Stimulated activated CD4-positive, alpha-beta T cell treated with anti-CD3 and anti-CD28 coated beads, Interleukin-4, amount 100 ng/mL, for 24 hours (primary cell): ENCODE measurements at places on chromosomes 16 and 17.
A peak's percentile ranks its signal among the peaks of the same experiment; 100 is the strongest.

GRCh38 chr17:76079535-76079955 is 563 bp downstream of the ZACN start:
- DNase-seq, result no peak

- DNase-seq, result no peak
Measured at GRCh38 chr17:45143094-45143670, 5.1 kb upstream of the HEXIM1 start.

GRCh38 chr17:72077326-72077960 is 43.4 kb upstream of the SOX9 start:
- no peak for DNase-seq

DNA sequence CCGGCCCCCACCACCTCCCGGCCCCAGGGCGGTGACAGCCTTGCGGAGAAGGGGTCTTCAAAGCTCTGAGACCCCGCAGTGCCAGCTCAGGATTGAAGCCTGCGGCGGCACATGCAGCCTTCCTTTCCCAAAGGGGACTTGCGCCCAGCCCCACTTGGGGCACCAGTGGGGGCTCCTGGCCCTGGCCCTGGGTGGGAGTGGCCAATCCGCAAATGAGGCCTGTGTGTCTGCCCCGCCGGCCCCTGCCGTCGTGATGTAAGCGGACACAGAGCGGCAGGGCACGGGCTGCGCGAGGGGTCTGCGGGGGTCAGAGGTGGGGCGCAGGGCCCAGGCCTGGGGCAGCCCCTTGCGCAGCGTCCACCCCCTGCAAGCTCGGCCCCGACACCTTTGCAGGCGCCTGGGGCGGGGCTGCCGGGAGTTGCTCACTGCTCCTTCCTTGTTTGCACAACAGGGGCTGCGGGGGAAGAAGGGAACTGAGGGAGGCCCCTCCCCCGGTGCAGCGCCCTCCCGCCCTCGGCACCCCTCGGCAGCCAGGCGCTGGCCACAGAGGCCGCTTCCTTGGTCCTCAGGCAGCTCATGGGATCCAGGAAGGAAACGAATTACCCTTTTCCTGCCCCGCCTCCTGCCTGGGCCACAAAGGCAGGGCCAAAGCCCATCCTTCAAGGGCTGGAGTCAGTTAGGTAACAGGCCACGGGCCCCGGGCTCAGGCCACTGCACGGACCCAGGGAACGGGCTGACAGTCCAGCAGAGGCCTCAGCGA is 2.9 kb downstream of the SLC16A3 start:
- no peak for DNase-seq

- DNase-seq, result no peak
Measured at GRCh38 chr16:4803898-4804762, 1.7 kb upstream of the ROGDI start.

- DNase-seq, result no peak
Measured at GRCh38 chr16:57723170-57723569, 12.4 kb upstream of the KATNB1 start.

GRCh38 chr17:56447171-56447570 is 146.3 kb upstream of the NOG start:
- DNase-seq, result no peak

GRCh38 chr16:59543641-59544040 is 809.5 kb upstream of the GOT2 start:
- no peak for DNase-seq

- no peak for DNase-seq
Measured at GRCh38 chr16:67460168-67460567, 20.8 kb downstream of the ATP6V0D1 start.

- DNase-seq, result no peak
Measured at GRCh38 chr17:60514500-60514899, 11.5 kb downstream of the APPBP2 start.

DNA sequence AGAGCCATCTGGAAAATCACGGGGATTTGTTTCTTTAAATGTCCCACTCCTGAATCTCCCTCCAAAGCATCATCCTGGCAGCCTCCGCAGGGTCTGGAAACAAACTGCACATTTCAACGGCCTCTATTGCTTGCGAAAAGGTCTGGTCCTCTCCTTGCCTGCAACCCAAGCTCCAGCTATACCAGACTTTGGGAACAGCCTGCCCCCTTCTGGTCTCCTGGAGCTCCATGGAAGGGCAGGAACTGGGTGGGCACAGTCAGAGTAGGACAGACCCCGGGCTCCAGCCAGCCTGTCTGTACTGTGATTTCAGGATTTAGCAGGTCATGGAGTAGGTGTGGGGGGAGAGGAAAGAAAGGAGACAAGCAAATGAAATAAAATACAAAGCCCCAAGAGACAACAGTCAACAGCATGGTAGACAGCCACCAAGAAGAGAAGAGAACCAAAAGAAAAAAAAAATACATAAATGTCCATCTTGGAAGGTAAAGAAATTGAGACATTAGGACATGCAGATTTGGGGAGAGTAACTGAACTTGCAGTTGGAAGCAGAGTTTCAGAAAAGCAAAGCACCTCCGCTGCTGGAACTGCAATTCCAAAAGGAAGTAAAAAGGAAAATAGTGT is 2.7 kb downstream of the XYLT1 start:
- peak; percentile 48 for DNase-seq

- no peak for DNase-seq
Measured at GRCh38 chr16:5932906-5933305, 835.3 kb upstream of the EEF2KMT start.

GRCh38 chr17:12743046-12743445 is 46.3 kb upstream of the ARHGAP44 start:
- DNase-seq, result no peak

DNA sequence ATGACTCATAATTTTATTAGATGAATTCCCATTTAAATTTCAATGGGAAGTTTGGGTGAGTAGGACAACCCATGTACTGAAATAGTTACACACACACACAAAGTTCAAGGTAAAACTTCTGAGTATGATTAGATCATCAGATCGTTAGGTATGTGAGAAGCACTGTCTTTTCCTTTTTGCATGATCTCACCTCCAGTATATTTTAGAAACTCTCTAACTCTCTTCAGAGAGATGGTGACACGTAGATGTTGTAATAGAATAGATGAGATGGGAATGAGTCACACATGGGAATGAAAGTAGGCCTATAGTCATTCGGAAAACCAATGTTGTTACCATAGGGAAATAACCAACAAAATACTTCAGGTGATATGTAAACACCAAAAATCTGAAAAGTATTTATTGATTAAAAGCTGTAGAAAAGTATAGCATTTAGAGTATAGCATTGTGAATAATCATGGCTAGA is 22.2 kb downstream of the KRT23 start:
- no peak for DNase-seq

- no peak for DNase-seq
Measured at GRCh38 chr16:58109330-58109729, 19.9 kb downstream of the CFAP20 start.

DNA sequence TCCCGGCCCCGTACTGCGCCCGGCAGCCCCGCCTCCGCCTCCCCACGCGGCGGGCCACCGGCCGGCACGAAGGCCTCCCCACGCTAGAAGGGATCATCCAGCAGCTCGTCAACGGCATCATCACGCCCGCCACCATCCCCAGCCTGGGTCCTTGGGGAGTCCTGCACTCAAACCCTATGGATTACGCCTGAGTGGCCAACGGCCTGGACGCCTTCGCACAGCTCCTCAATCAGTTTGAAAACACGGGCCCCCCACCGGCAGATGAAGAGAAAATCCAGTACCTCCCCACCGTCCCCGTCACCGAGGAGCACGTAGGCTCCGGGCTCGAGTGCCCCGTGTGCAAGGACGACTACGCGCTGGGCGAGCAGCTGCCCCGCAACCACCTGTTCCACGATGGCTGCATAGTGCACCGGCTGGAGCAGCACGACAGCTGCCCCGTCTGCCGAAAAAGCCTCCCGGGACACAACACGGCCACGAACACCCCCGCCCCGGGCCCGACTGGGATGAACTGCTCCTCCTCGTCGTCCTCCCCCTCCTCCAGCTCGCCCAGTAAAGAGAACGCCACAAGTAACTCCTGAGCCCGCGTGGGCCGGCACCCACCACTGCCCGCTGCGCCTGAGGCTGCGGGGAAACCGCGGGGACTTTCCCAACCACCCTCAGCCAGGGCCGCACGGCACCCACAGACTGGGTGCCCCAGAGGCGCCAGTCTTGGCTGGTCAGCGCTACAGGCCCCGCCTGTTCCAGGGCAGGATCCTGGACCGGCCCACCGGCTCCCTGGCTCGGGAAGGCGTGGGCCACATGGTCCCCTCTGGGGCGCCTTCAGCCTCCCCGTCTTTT is 39.0 kb upstream of the AKAP1 start:
- peak; percentile 23 for DNase-seq

DNA sequence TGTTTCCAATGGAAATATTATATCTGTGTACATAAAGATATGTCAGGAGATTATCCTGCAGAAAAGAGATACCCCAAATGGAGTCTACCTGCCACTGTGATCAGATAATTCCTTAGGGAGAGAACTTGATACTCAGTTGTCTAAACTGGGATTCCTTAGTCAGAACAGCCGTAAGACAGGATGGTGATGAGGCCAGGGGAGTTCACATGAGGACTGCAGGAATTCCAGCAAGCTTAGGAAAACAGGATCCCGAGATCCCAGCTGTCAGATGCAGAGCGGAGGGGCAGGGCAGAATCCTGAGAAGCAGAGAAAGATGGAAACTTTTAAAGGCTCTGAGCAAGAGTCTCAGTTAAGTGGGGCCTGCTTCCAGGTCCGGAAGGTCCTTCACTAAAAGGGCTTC is 4.7 kb downstream of the KRABD2 start:
- DNase-seq, result no peak

- no peak for DNase-seq
Measured at GRCh38 chr16:16120382-16121184, 102.7 kb downstream of the ABCC6 start.

DNA sequence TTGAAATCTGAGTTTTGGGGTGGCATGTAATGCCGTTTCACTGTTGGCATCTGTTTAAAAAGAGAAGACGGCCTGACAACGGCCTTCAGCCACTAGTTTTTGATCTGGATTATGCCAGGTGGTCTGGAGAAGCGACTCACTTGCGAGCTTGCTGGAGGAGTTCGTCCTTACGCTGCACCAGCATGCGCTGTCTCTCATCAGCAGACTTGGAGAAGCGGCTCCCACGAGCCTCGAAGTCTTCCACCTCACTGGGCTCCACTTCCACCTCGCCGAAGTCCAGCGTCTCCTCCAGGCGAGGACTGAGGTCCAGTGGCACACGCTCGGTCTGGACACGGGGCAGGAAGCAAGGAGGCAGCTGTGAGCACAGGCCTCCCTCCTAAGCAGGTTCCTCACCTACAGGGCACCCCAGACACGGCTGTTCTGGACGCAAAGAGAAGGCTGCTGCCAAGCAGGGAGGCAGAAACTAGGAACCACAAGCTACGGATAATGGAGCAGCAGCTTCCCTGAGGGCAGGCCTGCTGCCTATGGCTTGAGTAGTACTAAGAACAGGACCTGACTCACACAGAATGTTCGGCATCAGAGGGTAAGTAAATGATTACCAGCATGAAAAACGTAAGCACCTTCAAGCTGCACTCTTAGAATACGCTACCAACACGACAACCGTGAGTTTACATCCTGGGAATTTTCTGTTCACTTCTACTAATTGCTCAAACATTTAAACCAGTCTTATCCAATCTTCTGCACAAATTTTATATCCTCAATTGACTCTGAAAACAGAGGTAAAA is 61.4 kb downstream of the AMFR start:
- DNase-seq, result no peak

- no peak for DNase-seq
Measured at GRCh38 chr16:19754644-19755036, 36.6 kb downstream of the IQCK start.

- no peak for DNase-seq
Measured at GRCh38 chr17:41695134-41695661, 6.5 kb downstream of the EIF1 start.

- DNase-seq, result no peak
Measured at GRCh38 chr16:86951831-86952598, 365.2 kb downstream of the C16orf95 start.

- DNase-seq, result no peak
Measured at GRCh38 chr16:85563515-85564276, 49.4 kb upstream of the GSE1 start.

DNA sequence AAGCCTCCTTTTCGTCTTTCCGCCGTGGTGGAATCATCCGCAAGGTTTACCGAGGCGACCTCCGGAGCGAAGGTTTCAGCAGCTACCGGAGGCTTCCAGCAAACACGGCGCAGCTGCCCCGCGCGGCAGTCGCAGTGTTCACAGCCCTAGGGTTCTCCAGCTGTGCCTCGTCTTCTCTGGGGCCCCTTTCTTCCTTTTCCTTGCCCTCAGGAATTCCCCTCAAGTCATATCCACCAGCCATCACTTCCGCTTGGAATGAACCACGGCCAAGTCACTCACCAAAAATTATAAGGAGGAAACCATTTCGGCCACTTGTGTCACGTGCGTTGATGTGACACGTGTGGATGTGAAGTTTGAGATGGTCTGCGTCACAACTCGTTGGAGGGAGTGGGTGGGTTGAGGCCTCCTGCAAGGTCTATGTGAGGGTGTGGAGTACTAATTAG is 636 bp upstream of the ERN1 start:
- peak; percentile 78 for DNase-seq
